ENCODE measurements at places on chromosomes 11 and 22.

GRCh38 chr11:126776119-126776518 lies 224.5 kb downstream of the KIRREL3 start:
- DNase-seq, result no peak

DNA sequence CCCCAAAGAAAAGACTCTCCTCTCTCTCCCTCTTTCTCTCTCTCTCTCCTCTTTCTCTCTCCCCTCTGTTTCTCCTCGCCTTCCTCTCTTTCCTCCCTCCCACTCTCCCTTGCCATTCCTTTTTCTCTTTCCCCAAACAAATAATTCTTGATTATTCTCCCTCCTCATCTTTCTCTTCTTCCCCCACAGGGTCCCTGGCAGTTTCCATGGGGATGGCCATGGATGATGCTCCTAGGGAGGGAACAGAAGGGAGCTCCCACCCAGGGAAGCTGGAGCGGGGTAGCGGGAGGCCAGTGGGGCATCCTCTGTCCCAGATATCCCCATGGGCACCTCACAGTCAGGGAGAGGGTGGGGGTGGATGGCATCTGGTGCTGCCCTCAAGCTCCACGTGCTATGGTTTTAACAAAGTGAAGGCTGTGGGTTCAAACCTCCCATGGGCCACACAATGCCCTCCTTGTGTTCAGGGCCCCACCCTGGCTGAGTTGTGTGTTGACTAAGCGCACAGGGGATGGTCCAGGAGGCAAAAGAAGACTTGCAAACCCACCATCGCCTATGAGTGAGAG lies 266.4 kb downstream of the BUD13 start:
- no peak for DNase-seq

DNA sequence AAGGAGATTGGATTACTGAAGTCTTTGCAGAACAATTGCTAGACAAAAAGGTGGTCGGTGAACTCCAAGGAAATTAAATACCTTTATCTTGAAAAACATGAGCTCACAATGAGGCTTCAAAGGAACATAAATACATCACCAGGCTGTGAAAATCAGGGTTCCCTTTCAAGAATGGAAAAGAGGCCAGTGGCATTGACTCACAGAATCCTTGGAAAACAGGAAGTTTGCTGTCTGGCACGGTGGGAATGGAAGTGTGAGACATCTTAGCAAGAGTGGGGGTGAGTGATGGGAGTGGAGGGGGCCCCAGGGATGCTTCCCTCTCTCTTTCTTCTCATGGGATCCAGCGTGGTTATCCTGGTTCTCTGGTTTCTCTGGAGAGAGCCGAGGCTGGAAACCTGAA lies 48.9 kb upstream of the TBCEL start:
- no peak for DNase-seq

GRCh38 chr11:45104006-45104789 lies 42.2 kb upstream of the PRDM11 start:
- DNase-seq, result no peak

DNA sequence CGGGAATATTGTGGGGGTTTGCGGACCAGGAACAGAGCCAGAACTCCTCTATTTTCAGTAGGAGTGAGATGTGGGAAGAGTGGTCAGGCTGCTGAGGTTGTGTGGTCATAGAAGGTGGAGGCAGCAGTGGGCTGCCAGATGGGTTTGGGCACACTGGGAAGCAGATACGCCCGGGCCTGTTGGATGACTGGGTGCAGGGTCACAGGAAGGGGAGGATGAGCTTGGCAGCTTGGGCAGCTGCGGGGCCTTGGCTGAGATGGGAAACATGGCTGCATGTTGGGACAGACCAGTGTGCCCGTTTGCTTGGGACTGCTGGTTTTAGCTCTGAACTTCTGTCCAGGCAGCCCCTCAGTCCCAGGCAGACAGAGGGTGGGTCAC lies 11.4 kb downstream of the SHANK3 start:
- no peak for DNase-seq
